NCI-H187 treated with DMSO at 0.1 percent for 48 hours (cell line): ENCODE measurements at places on chromosomes 11 and 22.

DNA sequence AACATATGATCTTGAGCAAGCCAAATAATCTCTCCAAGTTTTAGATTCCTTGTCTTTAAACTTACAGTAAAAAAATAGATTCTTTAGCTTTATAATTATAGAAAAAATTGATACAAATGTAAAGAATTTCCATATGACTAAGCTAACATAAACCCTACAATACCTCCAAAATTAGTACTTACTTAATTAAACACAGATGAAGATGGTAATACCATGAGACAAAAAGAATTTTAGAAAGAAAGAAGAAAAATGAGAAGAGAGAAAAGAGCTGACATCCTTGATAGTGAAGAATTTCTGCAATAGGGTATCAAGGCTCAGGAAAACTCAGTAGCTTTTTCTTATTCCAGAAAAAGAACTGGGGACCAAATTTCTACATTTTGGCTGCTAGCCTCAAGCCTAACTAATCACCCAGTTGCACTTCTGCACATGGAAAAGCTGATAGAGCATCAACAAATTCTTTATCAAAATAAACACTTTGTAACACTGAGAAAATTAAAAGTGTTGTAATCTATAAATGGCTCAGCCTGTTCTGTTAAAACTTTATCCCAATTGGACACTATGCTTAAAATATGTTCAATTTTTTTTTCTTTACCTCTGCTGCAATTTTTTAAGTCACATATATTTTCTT is 24.7 kb upstream of the SOX6 start:
- no peak for DNase-seq

DNA sequence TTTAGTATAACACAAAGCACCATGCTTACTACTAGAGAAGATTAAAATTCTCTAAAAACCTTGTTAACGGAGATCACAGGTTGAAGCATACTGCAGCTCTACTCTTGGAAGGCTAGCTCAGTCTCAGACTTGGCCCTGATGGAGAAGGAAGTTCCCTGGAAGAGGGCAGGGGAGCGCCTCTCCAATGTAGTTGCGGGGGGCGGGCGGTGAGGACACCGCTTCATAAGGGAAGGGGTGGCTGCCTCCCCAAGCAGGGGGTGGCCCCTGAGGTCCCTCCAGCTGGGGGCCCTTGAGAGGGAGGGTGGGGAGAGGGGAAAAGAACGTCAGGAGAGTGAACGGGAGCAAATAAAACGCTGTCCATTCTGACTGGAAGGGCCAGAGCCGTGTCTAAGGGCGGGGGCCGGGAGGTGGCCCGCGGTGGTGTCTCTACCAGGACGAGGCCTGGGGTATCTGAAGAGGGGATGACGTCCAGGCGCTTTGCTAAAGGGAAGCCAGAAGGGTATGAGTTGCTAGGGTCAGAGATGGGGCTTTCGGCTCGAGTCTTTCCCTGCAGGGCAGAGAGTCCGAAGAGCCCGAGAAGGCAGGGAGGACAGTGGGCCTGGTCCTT is 553 bp upstream of the USP47 start:
- DNase-seq, result no peak

GRCh38 chr22:44496844-44497217 is 1.2 kb downstream of the RTL6 start:
- no peak for DNase-seq

GRCh38 chr11:75853971-75854370 is 39.0 kb downstream of the UVRAG start:
- DNase-seq, result no peak

- no peak for DNase-seq
Measured at GRCh38 chr11:68961245-68961644, 19.5 kb downstream of the MRGPRD start.

DNA sequence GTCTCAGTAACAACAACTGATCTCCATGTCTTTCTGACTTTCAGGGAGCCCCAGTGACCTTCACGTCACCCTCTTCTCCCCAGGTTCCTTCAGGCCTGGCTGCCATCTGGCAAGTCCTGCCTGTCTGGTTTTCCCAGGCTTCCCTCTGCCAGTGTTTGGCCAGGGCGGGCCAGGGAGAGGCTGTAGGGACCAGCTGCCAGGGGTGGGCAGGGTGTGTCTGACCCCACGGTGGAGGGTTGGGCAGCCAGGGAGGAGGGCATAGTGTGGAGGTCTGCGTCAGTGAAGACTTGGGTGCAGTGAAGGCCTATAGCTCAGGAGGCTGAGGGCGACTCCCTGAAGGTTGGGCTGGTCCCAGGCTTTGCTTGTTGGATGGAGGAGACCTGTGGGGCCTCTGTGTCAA is 11.9 kb upstream of the MRGPRX2 start:
- DNase-seq, result no peak

DNA sequence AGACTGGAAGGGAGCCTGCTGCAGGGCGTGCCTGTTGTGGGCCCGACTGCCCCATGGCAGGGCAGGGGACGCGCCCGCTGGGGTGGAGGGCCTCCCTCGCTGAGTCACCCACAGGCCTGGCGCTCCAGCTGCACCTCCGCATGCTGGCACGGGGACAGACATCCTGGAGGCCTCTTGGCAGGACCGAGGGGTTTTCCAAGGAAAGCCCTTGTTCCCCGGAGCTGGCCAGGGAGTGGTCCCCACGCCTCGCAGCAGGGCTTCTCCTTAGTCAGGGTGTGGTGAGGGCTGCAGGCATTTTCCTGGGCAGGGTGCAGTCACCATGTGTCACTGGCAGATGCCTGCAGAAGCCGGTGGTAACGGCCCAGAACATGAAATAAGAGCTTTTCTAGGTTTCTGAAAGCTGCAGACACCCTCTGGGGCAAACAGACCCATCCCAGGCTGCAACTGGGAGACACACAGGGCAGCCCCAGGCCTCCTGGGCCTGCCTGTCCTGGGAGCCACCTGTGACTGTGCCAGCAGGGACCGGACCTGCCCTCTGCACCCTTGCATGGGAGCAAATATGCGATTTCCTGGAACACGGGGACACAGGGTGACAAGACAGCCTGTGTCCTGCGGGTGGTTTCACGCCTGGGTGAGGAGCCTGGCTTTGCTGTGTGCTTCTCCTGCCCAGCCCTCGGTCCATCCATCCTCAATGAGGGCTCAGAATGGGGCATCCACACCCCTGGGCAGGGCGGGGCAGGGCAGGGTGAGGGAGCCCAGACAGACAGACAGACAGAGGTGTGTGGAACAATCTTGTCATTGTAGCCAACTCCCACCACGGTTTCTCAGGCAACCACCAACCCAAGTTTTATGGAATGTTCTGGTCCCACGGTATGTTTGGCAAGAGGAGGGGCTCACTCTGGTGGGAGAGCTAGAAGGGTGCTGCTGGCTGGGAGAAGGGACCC is 43.2 kb upstream of the FADD start:
- DNase-seq, result no peak

DNA sequence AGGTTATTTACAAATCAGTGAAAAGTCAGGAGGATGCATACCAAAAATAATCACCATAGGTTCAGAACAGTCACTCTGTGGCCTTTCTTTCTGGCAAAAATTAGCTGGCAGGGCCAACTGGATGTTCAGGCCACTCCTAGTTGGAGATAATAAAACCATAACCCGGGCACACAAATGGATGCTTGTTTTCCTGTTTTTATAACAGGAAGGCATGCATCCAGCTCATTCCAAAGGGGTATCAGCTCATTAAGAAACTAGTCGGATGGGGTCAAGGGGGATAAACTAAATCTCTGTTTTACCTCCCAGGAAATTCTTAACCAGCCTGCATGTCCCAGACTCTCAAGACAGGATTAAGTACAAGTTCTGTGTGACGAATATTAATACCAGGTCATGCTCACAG is 81.0 kb downstream of the FBXO7 start:
- DNase-seq, result no peak

DNA sequence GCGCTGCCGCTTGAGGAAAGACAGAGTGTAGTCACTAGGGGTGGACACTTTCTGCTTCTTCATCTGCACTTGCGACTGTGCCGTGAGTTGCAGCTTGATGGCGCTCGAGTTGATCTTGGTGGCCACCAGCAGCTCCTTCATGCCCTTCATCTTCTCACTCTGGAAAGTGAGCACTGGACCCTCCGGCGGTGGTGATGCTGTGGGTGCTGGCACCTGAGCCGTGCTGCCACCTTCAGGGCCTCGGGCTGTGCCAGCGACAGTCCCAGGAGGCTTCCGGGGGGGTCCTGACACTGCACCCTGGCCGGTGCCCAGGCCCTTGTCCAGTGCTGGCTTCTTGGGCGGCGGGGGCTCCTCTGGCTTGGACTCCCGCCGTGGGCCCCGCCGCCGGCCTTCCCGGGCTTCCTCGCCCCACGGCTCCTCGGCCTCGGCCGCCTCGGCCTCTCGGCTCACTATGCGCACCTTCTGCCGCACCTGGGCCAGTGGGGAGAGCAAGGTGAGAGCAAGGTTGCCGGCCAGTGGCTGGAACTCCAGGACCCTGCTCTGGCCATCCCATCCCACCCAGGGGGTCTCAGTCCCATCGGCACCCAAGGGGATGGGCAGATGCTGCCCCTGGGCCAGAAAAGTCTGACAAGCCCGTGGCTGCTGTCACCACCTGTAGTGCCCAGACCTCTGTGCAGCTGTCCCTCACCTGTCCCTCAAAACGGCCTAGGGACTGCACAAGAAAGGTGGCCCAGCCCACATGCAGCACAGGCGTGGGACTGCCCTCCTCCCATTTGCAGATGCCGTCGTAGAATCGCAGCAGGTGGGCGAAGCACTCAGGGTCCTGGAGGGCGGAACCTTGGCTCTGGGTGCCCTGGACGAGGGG is 1.6 kb upstream of the MAP4K2 start:
- no peak for DNase-seq

- no peak for DNase-seq
Measured at GRCh38 chr11:87451395-87451794, 413.7 kb downstream of the TMEM135 start.

DNA sequence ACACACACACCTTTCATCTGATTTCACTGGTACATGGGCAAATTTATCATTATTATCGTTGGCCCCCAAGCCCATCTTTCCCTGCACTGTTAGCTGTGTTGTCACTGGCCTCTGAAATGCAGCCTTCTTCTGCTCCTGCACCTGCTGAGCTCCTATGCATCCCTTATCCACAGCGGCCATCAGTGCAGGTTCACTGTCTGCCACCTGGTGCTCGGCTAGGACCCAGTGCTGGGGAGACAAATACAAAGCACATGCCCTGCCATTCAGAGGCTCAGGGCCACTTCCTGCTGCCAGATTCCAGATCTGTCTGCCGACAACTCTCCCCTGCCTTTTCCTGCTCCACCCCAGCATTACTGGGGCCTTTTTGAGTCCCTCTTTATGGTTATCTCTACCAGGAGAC is 1205.4 kb downstream of the TBC1D22A start:
- no peak for DNase-seq

DNA sequence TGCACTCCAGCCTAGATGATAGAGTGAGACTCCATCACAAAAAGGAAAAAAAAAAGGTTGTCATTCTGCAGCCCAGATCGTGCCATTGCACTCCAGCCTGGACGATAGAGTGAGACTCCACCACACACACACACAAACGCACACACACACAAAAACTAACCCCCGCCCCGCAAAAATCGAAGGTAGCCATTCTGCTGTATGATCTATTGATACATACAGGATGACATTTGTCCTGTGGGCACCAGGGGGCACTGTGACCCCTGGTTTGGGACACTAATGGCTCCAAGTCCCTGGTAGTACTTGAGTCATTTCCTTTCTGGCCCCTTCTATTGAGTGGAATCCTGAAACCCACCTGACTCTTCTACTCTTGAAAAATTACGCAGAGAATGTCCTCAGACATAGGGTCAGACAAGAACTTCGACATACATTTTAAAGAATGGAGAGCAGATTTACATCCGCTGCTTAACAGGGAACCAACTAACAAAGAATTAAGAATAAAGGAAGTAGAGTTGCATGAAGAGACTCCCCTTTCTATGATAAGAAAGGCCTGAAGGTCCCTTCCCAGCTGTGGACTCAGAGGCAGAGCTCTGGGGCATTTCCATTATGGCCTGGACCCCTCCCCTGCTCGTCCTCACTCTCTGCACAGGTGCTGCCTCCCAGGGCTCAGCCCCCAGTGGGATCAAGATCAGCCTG is 35.0 kb upstream of the PRAME start:
- DNase-seq, result no peak

DNA sequence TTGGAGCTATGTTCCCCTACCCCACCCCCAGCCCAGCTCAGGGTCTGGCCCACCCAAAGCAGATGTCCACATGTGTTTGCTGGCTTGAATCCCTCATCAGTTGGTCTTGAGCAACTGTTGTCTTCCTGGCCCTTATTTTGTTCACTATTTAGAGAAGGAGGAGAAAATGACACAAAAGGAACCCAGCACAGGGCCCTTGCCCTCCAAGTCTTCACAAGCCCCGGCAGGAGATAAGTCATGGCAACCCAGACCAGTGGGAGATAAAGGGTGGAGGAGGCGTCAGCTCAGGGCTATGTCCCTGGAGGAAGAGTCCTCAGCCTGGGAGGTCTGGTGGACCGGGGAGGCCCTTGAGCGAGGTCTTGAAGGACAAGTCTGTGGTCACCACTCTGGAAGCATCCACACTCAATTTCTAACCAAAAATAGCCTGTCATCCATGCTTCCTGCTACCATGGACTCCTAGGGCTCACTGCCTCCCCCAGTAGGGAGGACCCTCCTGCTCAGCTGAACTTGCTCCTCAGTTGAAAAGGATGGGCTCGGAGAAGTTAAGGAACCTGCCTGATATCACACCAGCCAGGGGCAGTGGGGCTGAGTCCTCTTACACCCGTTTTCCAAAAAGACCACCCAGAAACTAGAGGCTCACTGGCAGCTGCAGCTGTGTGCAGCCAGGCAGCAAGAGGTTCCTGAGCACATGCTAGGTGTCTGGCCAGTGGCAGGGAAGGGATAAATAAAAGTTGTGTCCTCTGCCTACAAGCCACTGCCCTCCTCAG is 1.8 kb upstream of the RAB3IL1 start:
- DNase-seq, result no peak

DNA sequence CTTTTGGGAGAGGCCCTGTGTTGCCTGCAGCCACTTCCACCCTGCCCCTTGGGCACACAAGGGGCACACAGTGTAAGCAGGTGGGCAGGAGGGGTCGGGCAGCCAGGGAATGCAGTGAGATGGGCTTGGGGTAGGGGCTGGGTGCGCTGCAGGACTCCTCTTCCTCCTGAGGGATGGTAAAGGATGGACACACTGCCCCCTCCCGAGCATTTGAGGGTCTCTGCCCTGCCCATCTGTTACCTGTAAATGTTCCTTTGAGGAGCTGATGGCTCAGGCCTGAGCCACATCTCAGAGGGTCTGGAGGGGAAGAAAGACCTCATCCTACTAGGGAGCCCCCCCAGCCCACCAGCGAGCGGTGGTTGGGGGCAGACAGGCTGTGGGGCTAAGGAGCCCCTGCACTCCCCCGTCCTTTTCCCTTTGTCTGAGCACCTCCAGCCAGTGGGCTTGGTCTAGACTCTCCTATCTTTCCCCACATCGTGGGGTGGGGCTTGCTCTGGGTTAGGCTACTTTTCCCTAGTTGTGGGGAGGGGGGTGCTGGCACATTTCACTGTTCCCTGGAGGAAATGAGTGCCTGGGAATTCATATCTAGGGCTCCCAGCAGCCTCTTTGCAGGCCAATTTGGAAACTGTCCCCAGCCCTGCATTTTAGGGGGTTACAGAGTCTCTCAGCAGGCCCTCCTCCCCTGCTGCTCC is 1.7 kb upstream of the TSSC4 start:
- no peak for DNase-seq

DNA sequence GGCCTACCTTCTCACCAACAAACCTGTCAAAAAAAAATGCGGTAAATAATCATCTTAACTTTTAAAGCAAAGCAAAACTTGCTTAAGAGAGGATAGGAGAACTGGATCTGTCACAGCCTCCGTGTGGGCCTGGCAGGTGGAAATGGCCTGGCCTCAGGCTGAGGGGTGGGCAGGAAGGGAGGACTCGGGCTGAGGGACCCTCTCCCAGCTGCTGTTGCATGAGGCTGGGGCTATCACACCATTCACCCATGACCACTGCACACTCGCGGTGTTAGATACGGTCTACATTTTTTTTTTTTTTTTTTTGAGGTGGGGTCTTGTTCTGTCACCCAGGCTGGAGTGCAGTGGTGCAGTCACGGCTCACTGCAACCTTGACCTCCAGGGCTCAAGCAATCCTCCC is 24.5 kb downstream of the ARHGAP1 start:
- DNase-seq, result no peak
